ENCODE measurements at places on chromosomes 13 and 19.

DNA sequence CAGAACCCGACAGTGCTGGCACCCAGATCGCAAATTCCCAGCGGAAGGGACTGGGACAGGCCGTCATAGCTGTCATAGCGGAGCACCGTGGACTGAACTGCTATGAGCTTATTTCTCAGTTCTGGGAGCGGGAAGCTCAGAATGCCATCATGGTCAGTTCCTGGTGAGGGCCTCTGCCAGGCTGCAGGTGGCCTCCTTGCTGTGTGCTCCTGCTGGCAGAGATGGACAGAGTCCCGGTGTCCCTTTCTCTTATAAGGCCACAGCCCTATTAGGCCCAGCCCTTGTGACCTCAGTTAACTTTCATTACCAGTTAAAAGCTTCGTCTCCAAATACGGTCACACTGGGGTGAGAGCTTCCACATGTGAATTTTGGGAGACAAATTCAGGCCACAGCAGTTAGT is 4.6 kb downstream of the ZNF444 start:
- DNase-seq: no peak

- DNase-seq: no peak
Observed at GRCh38 chr19:46931202-46931601, 70.4 kb downstream of the ARHGAP35 start.

DNA sequence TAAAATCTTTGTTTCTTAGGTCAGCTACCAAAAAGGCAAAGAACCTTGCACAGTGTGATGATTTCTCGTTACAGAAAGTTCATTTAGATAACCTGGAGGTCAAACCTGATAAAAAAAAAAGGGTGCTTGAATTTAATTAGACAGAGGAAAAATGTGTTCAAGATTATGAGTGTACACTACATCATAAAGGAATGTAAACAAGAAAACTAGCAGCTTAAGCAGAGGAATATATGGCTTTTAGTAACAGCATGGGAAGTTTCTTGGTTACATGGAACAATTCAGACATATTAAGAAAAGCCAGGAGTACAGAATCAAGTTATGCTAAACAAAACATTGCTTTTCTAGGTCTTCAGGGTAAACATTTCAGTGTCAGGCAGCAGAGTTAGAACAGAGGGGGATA is 32.9 kb downstream of the ING1 start:
- DNase-seq: no peak

DNA sequence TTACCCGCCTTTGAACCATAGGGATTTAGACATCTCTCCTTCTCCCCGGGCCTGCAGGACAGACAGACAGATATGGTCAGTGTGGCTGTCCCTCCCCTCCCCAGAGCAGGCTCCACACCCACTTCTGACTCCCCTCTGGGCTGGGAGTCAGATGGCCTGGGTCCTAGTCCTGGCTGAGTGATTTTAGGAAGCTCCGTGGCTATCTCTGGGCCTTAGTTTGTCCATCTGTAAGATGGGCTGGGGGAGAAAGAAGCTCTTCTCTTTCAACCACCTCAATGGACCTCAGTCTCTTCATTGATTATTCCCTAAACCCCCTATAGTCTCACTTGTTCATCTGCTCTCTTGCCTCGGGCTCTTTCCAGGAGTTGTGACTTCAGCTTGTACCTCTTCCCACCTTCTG is 35.5 kb downstream of the UNC13A start:
- DNase-seq: no peak

DNA sequence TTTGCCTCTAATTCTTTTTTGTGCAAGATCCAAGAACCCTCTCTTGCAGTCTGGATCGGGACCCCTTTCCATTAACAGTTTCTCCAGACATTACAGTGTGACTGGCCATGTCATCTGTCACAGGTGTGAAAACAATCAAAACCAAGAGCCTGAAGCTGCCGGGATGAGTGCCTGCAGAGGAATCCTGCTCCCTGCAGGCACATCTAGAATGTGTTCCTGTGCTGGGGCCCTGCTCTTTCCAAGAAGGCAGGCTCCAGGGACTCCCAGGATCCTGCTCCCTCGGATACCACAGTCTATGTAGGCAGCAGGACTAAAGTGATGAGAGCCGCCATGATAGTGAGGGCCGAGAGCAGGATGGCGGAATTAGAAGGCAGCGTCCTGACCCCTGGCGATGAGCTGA is 38.8 kb downstream of the CCDC169 start:
- no peak for DNase-seq

- no peak for DNase-seq
Observed at GRCh38 chr13:37429976-37430375, 168.6 kb downstream of the POSTN start.

GRCh38 chr19:14843578-14843977 is 5.1 kb downstream of the OR7A10 start:
- no peak for DNase-seq

All from stimulated activated CD4-positive, alpha-beta T cell treated with anti-CD3 and anti-CD28 coated beads, TNF-alpha, amount 100 ng/mL, for 1 hour (primary cell).